Stimulated activated memory B cell treated with anti-CD40 and anti-IgM and Interleukin-4, amounts not matched to agents 10 μg/mL and 1 μg/mL and 100 μg/mL, for 72 hours (primary cell): ENCODE measurements at places on chromosomes 1 and 21.
A peak's percentile ranks its signal among the peaks of the same experiment; 100 is the strongest.

DNA sequence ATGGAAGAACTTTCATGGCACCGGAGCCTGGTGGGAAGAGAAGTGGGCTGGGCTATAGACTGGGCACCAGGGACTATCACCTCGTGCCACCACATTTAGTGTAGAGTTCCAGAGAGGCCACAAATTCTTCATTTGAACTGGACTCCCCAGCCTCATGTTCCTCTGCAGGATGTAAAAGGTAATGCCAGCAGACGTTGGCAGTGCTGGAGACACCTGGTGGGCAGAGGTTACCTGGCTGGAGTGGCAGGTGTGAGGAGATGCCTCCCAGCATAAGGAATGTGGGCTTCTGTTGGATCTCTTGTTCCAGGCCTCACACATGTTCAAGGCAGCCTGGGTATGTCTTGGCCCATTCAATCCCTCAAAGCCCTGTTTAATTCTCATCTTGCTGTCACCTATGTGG, 35.2 kb downstream of the TEX35 start:
- ATAC-seq: no peak

DNA sequence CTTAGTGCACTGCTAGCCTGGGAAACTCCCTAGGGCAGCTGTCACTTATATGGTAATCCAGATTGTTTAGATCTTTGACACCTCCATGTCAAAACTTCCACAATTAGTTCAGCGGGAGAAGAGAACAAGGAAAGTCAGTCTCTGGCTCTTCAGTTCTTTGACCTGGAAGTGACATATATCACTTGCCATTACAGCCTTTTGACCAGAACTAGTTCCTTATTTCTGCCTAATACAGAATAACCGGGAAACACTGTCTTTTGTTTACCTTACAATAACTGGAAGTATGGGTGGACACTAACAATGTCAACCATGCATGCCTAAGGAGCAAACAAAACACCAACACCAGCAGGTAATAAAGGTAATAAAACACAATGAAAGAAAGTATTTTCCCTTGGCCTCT, 68.3 kb downstream of the C4BPA start:
- no peak for ATAC-seq

DNA sequence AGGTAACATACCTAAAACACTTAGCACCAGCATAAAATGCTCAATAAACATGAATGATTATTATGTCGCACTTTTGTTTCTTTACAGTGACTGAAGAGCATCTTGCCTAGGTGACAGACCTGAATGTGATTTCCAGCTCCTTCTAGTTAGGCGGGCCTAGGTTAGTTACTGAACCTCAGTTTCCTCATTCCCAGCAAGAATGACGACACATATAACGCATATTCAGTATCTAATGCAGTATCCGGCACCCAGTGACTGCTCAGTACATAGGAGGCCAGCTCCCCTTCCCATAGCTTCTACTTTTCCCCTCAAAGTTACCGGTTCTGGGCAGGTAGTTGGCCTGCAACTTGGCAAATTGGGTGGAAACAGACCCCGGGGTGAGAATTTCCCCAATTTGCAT, 763 bp downstream of the AUNIP start:
- ATAC-seq: no peak

DNA sequence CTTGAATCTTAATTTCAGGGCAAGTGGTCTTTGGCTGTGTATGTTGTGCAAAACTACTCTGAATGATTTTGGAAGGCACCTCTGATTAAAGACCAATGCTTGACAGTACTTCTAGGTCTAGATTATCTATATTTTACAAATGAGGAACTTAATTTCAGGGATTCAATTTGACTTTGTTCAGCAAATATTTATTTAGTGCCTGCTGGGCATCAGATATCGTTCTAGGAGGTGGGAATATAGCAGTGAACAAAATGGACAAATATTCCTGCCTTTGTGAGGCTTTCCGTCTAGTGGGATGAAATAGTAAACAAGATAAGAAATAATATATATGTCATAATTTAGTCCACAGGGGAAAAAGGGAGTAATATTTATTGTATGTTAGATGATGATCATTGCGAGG, 4.7 kb downstream of the ZNF326 start:
- ATAC-seq: no peak

DNA sequence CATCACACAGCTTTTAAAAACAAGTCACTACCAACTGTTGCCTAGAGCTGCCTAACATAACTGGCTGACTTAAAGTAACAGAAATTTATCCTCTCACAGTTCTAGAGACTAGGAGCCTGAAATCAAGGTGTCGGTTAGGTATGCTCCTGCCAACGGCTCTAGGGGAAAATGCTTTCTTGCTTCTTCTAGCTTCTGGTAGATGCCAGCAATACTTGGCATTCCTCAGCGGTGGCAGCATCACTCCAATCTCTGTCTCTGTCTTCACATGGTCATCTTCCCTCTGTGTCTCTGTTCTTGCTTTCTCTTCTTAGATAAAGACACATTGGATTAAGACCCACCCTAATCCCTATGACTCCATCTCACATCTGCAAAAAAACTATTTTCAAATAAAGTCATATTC, 51.5 kb downstream of the DMRTA2 start:
- no peak for ATAC-seq

GRCh38 chr21:17088500-17088899, 424.3 kb upstream of the CXADR start:
- no peak for ATAC-seq

- ATAC-seq: no peak
These were observed 109.4 kb downstream of the GIPC2 start for GRCh38 chr1:78155121-78155520.

DNA sequence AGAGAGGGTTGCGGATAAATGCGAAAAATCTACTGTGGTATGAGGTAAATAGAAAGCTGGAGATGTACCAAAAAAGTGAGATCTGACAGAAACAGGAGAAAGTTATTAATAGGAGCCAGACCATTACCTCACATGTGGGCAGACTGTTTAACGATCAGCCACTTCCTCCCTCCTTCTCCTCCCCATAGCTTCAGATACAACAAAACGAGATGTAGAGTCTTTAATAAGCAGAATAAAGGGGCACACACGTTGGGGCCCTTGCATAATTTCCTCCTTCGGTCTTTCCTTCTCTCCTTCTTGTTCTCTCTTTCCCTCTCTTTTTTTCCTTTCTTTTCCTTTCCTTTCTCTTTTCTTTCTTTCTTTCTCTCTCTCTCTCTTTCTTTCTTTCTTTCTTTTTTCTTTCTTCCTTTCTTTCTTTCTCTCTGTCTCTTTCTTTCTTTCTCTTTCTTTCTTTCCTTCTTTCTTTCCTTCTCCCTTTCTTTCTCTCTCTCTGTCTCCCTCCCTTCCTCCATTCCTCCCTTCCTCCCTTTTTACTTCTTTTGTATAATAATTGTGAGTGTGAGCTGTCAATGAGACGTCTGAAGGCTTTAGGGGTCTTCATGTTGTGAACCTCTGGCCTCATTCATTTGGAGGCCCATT, 242.1 kb downstream of the GRIK1 start:
- ATAC-seq: no peak

- no peak for ATAC-seq
These were observed 504.0 kb upstream of the OLFM3 start for GRCh38 chr1:102500758-102501157.

GRCh38 chr21:27805696-27806095, 838.8 kb upstream of the ADAMTS5 start:
- ATAC-seq: no peak

DNA sequence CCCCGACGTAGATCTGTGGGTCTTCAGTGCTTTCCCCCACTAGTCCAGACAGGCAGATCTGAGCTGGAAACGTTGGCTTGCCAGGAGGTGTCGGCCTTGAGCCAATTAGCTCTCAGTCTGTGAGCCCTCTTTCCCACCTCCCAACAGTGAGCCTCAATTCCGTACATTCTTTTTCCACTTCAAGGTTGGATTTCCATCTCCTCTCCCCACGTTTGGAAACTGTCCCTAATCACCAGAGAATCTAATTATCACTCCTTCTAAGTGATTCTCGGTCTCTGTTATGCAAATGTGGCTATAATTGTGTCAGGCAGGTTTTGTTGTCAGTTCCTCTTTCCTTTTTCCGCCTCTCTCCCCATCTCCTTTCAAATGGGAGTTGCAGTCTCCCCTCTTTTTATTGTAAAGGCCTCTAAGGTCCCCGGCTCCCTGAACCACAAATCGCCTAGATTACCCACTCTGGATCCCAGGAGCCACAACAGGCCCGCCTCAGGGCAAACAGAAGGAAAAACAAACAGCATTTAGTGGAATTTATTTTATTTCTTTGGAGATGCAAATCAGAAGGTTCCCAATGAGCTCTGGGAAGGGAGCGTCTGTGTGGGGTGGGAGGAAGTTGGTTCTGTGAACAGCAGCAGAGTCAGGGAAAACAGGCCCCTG, 29.4 kb upstream of the LRRN2 start:
- no peak for ATAC-seq

DNA sequence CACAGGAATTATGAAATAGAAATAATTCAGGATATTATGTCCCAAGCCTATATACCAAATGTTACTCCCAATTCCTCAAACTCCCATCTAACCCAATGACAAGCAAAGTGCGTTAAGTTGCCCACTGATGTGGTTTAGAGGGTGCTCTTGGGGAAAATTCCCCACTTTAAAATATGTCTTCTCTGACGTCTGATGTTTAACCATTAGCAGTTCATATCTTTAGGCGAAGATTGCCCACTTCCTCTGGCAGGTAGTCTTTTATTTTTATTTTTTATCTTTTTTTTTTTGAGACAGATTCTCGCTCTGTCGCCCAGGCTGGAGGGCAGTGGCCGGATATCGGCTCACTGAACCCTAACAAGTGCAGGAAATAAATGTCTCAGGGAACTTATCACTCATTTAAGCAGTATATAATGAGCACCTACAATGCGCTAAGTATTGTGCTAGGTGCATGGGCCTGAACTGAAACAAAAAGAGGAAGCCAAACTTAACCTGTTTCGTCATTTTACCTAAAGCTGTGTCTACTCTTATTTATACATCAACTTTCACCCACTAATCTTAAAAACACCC, 1.3 kb upstream of the LYST start:
- peak; percentile 71 for ATAC-seq

DNA sequence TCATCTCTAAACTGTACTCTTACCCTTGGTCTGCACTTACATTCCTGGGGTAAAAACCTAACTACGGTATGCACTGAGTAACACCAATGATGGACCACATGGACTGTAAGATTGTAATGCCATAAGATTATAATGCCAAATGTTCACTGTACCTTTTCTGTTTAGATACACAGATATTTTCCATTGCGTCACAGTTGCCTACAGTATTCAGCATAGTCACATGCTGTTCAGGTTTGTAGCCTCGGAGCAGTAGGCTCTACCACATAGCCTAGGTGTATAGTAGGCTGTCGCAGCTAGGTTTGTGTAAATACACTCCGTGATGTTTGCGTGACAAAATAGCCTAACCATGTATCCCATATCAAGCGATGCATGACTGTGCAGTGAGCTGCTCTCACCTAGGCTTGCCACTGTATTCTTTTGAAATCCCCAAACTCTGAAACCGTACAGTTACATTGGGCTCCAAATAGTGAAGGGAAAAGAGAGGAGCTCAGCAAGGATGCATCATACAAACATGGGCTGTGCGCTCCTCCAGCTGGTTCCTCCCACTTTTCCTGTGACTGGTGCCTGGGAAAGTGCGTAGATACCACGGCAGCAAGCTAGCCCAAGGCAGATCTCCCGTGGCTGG, 35.2 kb downstream of the CFAP57 start:
- ATAC-seq: no peak

- ATAC-seq: no peak
These were observed 526.2 kb downstream of the MRPL39 start for GRCh38 chr21:25081096-25081495.

- no peak for ATAC-seq
These were observed 2.4 kb downstream of the ATP2B4 start for GRCh38 chr1:203629016-203629506.

GRCh38 chr21:38337793-38338192, 81.0 kb downstream of the KCNJ15 start:
- ATAC-seq: no peak

- no peak for ATAC-seq
These were observed 52.2 kb downstream of the MAP3K7CL start for GRCh38 chr21:29182691-29183092.

GRCh38 chr21:38920631-38921398, 115.1 kb downstream of the ETS2 start:
- no peak for ATAC-seq

DNA sequence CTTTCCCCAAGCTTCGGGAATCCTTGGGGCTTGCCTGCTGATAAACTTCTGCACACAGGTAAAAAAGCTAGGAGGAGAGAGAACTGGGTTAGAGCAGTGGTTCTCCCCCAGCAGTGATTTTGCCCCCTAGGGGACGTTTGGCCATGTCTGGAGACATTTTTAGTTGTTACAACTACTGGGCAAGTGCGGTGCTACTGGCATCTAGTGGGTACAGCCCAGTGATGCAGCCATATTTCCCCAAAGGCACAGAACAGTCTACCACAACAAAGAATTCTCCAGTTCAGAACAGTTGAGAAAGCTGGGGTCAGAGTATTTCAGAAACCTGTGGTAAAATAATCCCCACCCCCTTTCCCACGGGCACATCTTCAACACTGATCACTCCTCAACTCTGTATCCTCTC, 41.3 kb downstream of the LRRC71 start:
- ATAC-seq: no peak

DNA sequence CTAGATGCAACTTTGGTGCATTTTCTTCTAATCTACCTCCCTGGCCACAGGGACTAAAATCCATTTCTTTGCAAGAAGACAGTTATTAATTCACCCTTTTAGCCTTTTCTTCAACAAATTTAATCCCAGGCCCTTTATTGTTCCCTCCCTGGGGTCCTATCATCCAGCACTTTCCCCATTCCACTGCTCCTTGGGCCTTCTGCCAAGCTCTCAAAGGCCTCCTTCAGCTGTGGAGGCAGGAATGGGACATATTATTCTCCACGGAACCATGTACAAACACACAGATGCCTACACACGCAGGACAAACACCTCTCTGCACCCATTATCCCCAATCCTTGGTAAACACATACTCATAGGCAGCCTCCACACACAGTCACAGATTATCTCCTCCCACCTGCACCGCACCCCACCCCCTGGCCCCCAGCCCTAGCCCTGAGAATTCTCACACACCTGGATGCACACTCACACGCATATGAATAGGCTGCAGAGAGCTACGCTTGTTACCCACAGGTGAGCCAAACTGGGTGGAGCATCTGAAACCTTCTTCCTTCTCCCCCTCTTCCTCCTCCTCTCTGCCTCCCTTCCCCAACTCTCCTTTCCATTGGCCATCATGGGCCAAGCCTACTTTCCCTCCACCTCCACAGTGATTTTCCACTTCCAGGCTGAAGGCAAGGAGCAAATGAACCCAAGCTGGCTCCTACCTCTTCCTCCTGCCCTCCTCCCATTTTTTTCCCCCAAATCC, 11.7 kb downstream of the TAGLN2 start:
- no peak for ATAC-seq

DNA sequence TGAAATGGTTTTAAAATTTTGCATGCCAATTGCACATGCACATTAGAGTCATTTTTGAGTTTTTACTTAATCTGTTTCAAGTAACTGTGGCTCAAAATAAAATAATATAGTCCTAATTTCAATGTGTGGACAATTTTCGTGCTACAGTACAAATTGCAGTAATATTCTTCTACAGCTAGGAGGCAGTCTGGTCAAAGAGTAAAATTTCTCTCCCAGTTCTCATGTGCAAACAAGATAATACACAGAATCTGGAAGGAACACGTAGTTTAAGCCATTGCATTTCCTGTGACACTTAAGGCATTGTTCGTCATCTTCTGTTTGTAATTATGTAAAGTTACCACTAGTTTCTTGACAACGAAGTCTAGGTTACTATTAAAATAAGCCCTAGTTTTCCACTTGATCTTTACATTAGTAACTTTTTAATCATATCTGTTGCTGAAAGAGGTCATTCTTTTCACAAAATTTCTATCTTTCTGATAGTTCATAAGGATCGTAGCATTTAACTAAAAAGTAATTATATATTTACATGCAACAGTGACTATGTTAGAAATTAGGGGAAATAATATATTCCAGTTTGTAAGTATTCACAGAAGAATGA, 28.9 kb downstream of the ODR4 start:
- no peak for ATAC-seq
